Activated CD4-positive, CD25-positive, alpha-beta regulatory T cell treated with anti-CD3 and anti-CD28 coated beads, Interleukin-2, amount 50 U/mL, for 72 hours (primary cell): ENCODE measurements at places on chromosomes 4 and X.

GRCh38 chrX:13024986-13025385, 19.4 kb downstream of the FAM9C start:
- DNase-seq = no peak

DNA sequence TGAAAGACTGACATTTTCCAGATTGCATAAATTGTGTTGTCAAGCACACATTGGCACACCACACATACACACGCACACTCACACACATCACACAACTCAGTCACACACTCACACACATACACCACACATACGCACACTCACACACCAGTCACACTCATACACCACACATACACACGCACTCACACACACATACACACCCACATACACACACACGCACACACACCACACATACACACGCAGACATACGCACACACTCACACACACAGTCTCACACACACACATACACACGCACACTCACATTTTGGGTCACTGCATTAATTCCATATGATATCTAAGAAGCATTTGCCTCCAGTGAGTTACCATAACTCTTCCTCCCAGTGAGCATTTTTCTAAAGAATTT, 578.3 kb upstream of the FRG1 start:
- DNase-seq = no peak

GRCh38 chr4:173442223-173442932, 43.5 kb upstream of the SCRG1 start:
- no peak for DNase-seq

DNA sequence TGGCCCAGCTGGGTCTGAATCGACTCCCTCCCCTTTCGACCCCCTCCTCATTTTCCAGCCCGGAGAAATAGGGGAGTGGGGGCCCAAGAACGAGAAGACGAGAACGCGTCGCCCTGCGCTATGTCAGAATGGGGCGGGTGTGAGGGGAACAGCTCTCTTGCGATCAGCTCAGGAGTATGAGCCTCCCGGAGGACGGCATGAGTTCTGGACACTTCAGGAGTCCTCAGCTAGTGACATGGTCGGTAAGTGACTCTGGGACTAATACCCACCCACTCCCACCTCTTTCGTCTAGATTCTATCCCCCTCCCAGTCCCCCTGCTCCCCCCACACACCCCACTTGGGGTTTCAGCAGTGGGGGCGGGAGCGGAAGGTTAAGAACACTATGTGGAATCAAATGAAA, 944 bp downstream of the KLF8 start:
- DNase-seq = no peak

- DNase-seq = no peak
Observed at GRCh38 chr4:181845617-181846016, 397.6 kb upstream of the TENM3 start.

- DNase-seq = no peak
Observed at GRCh38 chr4:175453456-175453855, 358.6 kb downstream of the GPM6A start.

DNA sequence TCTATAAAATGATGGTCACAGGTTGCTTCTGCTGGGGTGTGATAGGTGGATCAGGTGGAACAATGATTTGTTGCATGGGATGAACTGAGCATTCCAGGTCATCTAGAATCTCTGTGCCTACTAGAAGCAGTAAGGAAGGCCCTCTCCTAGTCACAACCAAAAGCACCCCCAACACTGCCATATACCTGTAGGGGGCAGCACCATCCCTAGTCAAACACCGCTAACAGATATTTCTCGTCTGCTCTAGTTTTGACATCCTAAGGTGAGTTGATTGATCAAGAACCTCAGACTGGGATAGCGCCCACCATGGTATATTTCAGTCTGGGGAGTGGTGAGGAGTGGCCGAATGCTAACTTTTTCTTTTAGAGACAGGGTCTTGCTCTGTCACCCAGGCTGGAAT, 160.2 kb downstream of the NHS start:
- no peak for DNase-seq
